ENCODE measurements at places on chromosomes 4 and X.
A peak's percentile ranks its signal among the peaks of the same experiment; 100 is the strongest.

- DNase-seq, result no peak
Observed at GRCh38 chrX:3581609-3582108, 131.8 kb downstream of the PRKX start.

GRCh38 chrX:153460826-153461225 is 9.6 kb downstream of the HAUS7 start:
- DNase-seq, result peak; percentile 48

DNA sequence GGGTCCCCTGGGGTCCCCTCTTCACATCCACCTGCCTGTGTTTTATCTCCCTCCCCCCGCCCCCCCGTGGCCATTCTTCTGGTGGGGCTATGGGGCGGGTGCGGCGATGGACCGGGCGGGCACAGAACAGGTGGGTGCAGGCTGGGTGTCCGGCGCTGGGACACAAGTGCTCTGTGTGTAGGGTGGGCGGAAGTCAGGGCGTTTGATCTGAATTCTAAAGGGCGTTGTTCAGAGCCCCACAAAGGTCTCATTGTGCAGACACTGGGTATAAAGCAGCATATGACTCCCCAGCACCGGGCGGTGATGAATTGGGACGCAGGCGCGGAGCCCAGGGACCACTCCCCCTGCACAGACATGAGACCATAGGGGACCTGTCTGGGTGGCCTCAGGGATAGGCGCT is at the start of gene GJB1:
TSS of gene GJB1 (plus strand) at position 296 of the 400 bp plus-strand sequence. CDS start 484 bp downstream, outside the sequence.
- no peak for DNase-seq

GRCh38 chr4:88939697-88940096 is 117.3 kb downstream of the FAM13A start:
- no peak for DNase-seq

GRCh38 chr4:121951521-121952110 is at the start of gene TRPC3:
Gene TRPC3, minus strand, starts transcription at chr4:121952060. Its CDS starts 380 bp downstream, at chr4:121951680.
- peak; percentile 39 for DNase-seq

DNA sequence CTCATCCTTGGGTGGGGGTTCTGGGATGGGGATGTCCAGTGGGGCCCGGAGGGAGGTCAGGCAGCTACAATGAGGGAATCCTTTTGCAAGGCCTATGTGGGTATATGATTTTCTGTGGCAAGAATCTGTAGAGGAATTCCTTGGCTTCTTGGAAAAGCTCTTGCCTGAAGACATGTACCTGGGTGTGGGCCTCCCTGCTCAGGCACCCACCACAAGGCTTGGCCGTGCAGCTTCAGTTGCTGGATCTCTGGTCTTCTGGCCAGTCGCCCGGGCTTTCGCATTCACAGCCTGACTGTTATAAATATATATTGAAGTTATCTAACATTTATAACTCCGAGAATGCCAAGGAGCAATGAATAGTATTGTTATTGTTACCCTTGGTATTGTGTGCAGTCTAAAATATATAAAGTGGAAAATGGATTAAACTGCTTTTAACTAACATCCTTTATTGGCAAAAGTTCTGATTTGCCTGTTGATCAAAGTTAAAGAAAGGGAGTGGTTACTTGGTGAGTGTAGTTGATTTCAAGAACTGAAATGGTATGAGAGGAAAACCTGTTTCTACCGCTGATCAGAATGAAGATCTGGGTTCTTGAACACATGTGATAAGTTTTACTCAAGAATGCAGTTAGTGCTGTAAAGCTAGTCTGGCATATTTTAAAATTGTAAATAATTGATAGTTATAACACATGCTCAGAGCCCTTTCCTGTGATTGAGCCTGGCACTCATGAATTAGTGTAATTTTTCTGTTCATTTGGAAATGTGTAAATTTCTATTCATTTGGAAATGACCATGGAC is 36.0 kb downstream of the PTTG2 start:
- DNase-seq, result no peak

- peak; percentile 37 for DNase-seq
Observed at GRCh38 chrX:10722851-10723250, 102.5 kb upstream of the MID1 start.

GRCh38 chr4:184019076-184019475 is 114.0 kb downstream of the STOX2 start:
- DNase-seq, result peak; percentile 16

DNA sequence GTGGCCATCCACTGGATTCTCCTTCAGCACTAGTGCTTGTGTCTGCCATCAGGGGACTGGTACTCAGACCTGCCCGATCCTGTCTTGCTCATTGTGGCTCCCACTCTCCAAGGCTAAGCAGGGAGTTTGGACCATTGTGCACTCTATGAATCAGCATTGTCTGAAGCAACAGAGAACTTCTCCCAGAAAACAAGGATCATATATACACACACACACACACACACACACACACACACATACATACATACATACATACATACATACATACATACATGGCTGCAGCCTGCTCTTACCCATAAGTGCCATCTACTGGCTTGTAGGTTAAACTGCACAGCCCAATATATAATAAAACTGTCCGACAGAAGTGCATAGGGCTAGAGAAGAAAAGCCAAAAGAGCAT is 345.3 kb upstream of the LCORL start:
- peak; percentile 11 for DNase-seq

Measured in mesenchymal stem cell (in vitro differentiated cells and primary cell).